Urothelium cell line (cell line): ENCODE measurements at places on chromosomes 3 and 15.

DNA sequence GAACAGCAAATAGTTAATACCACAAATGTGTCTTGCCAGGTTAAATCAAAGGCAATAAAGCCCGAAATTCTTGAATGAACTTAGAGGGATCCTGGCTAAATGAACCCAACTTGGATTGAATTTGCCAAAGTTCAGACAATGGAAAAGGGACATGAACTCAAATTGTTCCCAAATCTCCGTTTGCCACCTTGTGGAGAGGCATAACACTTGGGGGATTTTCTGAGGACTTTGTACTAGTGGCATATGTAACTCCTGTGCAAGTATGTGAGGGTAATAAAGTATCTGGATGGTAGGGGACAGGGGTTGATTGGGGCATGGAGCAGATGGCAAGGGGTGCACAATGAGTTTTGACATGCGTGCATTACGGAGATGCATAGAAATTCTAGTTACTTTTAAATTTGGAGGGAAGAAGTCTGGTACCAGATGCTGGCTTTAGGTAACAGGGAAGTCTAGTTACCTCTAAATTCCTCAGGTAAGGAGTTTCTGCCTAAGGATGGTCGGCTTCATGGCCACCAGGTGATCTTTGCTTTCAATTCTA is 1.2 kb upstream of the TCAIM start:
- DNase-seq, result peak; percentile 5

GRCh38 chr3:150765949-150766720 is 3.2 kb upstream of the SIAH2 start:
- DNase-seq, result peak; percentile 14

DNA sequence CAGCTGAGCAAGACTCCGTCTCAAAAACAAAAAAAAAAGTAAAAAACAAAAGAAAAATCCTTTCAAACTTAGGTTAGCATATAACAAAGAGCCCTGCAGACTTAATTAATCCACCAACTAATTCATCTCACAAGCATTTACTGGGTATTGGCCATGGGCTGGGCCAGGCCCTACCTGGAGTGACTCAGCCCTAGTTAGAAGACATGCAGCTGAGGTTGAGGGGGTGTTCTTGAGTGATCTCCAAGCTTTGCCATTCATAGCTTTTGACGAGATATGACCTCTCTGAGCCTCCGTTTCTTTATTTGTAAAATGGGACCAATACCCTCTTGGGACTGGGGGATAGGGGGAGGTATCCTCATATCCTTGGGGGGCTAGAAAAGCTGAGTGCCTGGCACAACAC is 7.8 kb downstream of the FBXL22 start:
- DNase-seq, result no peak

DNA sequence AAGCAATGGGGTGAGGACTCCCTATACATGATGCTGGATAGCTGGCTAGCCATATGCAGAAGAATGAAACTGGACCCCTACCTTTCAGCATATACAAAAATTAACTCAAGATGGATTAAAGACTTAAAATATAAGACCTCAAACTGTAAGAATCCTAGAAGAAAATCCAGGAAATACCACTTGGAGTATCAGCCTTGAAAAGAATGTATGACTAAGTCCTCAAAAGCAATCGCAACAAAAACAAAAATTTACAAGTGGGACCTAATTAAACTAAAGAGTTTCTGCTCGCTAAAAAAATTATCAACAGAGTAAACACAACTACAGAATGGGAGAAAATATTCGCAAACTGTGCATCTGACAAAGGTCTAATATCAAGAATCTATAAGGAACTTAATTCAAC is 94.3 kb downstream of the XRN1 start:
- DNase-seq, result no peak

GRCh38 chr15:76930831-76931396 is 635 bp upstream of the RCN2 start:
- DNase-seq, result no peak

DNA sequence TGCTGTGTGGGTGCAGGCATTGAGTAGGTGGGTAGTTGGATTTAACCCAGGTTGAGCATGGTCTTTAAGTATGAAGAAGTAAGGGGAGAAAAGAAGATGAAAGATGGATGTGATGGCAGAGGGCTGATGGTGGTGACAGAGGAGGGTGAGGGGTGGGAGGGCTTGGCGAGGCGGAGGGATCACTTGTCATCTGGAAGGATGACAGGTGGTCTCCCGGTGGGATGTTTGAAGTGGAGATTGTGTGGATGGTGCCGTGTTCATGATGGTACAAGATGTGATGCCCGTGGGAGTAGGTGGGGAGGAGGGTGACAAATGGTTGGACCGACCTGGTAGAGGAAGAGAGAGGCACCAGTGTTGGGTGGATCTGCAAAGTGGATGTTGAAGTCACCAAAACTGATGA is 208.8 kb downstream of the RPLP1 start:
- no peak for DNase-seq

GRCh38 chr15:73633991-73634495 is 854 bp upstream of the NPTN start:
- DNase-seq, result peak; percentile 70

- no peak for DNase-seq
Observed at GRCh38 chr3:190150681-190151080, 30.0 kb upstream of the P3H2 start.

DNA sequence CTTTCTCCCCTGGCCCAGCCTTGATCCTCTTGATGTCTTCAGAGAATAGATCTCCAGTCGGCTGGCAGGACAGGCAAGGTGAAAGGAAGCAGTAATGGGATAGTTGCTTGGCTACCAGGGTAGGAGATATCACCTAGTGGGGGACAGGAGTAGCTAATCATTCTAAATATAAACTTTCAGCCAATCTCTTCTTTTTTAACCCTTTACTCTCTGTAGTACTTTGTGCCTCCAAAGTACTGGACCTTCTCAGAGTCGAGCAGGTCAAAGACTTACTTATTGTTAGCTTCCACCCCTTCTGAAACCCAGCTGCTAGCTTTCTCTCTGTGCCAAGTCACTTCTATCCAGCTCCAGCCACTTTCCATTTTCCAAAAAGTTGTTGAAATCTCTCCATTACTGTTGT is 43.4 kb upstream of the FILIP1L start:
- no peak for DNase-seq

DNA sequence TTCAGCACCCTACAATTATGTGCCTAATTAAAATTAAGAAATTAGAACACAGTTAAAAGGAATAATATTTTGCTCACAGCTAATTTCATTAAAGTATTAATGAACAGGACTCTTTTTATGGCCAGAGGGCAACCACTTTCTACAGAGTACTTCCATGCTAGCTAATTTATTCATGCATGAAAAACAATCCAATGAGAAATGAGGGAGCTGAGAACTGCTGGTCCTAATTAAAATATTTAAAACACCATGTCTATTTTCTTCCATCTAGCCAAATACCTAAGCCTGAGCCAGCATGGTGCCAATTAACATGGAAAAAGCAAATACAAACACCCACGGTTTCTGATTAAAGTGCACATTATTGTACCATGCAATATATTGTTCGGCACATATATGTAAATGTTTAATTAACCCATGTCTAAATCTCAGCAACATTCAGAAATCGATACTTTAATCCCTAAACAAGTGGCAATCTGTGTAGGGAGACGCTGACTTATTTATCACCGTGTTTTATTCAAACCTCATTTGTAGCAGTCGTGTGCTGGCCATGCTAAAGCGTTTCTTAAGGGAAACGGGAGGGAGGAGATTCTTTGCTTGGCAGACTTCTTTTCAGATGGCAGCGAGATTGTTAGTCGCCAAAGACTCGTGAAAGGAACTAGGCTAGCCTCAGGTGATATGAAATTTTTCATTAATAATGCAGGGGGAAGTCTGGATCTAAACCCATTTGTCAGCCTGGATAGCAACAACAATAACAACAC is 193.5 kb downstream of the ANXA2 start:
- DNase-seq, result no peak

DNA sequence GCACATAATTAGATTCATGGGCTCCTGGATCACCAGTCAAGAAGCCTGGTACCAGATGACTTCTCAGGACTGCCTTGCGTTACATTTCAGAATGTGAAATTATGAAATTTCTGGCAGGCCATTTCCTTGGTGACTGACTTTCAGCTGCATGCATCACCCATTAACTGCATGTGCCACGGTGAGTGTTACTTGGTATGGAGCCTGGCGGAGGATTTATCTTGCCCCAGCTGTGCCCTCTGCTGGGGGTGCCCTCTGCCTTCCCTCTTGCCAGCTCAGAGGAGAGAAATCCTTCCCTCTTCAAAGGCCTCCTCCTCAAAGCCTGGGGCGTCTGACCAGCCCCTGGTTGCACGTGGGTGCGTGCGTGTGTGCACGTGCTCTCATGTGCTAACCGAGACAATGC is 57.7 kb upstream of the CTSH start:
- peak; percentile 16 for DNase-seq

- DNase-seq, result no peak
Observed at GRCh38 chr3:34157491-34157890, 359.1 kb downstream of the PDCD6IP start.

- no peak for DNase-seq
Observed at GRCh38 chr3:152738656-152739055, 96.3 kb upstream of the P2RY1 start.

DNA sequence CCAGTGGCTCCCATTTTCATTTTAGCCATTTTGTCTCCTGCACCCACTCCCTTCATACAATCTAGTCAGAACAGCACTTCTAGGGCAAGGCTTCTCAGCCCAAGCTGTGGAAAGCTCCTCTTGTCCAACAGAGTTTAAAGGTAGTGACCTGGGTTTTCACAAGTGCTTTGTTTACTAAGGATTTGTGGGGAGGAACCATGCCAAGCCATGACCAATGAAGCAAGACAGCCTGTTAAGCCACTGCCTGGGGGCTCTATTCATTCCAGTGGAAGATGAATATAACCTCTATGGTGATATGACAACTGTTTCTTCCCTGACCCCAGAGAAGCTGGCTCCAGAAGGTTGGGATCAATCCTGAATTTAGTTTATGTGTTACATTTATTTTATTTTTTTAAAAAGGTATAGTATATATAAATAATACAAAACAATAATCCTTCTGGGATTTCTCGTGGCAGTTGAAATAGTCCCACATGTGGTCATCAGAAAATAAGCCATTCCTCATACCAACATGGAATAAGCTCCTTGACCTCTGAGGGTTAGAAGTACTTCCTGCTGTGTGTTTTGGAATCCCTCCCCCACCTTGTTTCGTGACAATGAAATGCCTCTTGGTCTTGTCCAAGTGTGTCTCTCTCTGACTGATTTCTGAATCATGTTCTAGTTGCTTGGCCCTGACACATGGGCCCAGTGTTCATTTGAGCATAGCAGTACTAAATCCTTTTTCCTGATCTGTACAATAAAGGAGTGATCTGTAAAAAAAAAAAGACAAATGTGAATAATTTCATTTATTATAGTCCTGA is 13.3 kb upstream of the THUMPD3 start:
- no peak for DNase-seq

GRCh38 chr15:43266834-43267233 is at the start of gene TGM5:
TGM5 (minus strand) TSS chr15:43266928; CDS start chr15:43266849, 79 bp downstream.
- DNase-seq, result no peak

GRCh38 chr3:63294332-63294731 is 16.2 kb downstream of the SYNPR start:
- no peak for DNase-seq

- DNase-seq, result peak; percentile 81
Observed at GRCh38 chr15:57609805-57610529, 18.3 kb downstream of the MYZAP start.

DNA sequence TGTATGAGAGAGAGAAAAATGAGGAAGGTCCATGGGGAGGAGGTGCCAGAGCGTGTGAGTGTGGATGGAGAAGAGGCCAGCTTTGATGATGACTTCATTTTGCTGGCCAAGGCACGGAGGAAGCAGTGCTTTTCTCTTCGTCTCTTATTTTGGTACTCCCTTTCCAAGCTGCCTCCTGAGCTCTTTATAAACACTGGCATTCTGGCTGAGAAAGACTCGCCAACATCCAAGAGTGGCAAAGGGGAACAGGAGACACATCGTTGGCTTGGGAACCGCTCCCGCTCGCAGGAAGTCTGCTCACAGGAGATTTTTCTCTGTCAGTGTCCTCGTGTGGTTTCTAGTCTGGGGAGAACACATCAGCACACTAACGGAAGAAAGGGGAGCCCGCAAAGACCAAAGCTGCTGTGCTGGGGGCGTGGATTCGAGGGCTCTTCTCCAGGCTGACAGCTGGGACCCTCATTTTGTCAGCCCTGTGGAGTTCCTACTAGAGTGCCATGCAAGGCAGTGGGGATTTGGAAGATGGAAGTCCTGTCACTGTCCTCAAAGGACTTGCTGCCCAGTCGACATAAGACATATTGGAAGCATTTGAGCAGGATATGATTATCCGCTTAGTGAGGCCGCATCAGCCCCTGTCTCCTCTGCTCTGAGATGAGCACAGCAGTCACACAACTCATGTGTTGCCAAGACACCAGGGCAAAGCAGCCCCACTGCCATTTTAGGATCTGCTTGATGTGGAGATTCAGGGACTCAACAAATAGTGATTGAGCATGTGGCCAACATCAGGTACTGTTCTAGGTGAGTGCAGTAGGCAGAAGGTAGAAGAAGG is 8.0 kb upstream of the SEMA4B start:
- no peak for DNase-seq

DNA sequence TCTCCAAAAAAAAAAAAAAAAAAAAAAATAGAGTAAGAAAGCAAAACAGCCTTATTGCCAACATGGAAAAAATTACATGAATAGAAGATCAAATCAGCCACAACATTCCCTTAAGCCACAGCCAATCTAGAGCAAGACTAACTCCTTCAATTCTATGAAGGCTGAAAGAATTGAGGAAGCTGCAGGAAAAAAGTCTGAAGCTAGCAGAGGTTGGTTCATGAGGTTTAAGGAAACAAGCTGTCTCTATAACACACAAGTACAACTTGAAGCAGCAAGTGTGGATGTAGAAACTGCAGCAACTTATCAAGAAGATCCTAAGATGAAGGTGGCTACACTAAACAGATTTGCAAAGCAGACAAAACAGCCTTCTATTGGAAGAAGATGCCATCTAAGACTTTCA is 9.3 kb downstream of the PARL start:
- no peak for DNase-seq

GRCh38 chr15:38534691-38535090 is 29.9 kb downstream of the RASGRP1 start:
- no peak for DNase-seq

- no peak for DNase-seq
Observed at GRCh38 chr3:180546863-180547262, 55.1 kb upstream of the TTC14 start.

DNA sequence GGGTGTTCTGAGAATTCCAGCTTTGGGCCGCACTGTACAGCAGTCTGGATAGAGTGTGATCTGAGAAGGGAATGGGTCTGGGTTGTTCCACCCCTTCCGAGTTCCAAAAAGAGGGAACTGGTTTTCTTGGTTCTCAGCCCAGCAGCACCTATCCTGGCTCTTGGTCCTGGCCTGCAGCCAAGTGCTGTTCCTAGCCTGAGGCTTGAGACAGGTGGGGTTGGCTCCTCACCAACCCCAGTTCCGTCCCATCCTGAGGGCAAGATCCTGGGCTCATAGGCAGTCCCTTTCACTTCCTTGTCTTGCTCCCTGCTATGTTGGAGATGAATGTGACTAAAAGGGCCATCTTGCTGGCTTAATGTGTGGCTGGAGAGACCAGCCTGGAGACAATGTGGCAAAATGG is 15.2 kb downstream of the IVD start:
- no peak for DNase-seq

DNA sequence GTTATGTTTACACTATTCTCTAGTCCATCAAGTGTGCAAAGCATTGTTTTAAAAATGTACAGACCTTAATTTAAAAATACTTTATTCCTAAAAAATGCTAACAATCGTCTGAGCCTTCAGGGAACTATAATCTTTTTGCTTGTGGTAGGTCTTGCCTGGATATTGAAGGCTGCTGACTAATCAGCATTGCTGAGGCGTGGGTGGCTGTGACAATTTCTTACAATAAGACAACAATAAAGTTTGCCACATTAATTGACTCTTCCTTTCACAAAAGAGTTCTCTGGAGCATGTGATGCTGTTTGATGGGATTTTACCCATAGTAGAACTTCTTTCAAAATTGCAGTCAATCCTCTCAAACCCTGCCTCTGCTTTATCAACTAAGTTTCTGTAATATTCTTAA is 384.0 kb upstream of the TGFBR2 start:
- no peak for DNase-seq
